ENCODE measurements at places on chromosomes 7 and 10.
A peak's percentile ranks its signal among the peaks of the same experiment; 100 is the strongest.

- no peak for DNase-seq
These were observed 8.0 kb downstream of the DPY19L1 start for GRCh38 chr7:35029311-35029710.

DNA sequence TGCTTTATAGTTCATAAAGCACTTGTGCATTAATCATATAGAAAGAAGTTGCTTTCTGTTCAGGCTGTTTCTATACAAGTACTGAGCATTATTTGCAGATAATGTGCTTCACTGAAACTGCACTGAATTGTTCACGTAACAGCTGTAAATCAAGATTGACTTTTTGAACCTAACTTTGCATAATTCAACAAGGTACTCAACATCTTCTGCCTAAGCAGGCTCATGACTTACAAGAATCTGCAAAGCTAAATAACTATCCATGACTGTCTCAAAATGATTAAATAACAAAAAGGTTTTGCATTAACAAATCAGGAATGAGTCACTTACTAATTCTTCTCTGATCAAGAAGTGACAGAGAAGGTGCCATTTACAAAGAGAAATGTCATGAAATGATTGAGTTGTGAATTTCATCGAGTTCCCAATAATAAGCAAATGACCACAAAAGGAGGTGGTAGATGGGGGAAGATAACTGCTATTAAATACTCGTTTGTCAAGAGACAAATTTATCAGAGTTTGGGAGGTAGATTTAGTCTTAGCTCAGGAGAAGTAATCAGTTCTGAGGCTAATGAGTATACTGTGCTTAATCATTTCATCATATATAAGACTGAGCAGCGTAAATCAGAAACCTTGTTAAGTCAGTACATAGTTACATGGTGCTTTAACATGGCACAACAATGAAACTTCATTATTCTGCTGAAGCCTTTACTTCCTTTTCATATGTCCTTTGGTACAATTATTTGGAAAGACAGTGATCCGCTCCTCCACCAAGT, 161.3 kb upstream of the LRRN3 start:
- DNase-seq = no peak

DNA sequence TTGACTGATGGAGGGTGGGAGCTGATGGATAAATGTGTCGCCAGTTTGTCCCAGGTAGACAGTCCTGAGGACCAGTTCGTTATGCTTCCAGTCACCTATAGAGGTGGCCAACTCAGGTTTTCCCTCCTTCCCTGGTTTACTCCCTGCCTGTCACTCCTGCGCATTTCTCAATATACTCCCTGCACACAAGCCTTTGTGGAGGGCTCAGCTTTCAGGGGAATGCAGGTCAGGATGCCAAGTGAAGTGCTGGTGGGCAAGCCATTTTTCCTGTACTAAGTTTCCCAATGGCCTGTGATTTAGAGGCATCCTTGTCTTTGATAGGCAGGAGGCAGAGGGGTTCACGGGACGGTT, 473.5 kb upstream of the ZMIZ1 start:
- DNase-seq = no peak

GRCh38 chr10:988667-989545, 672 bp downstream of the GTPBP4 start:
- DNase-seq = peak; percentile 47

DNA sequence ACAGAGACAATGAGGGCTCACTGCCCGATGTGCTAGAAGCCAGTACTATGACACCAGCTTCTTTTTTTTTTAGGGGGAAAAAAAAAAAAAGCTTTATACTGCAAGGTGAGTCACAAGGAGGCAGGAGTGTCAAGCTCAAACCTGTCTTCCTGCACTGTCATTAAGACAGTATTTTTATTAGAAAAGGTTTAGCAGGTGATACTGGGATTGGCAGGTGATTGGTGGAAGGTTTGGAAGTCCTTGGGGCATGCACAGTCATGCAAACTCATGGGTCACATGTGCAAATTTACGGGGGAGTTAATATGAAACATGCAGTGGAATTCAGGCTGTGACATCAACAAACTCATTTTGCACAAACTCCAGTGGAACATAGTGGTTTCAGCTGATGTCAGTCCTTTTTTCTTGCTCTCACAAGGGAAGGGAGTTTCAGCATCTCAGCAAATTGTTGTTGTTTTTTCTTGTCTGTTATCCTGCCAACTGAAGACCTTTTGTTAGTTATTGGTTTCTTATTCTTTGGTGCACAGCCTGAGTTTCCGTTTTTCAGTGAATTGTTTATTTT, 530.6 kb downstream of the ANKRD7 start:
- no peak for DNase-seq

- no peak for DNase-seq
These were observed 473.7 kb downstream of the SUGCT start for GRCh38 chr7:40608321-40609075.

DNA sequence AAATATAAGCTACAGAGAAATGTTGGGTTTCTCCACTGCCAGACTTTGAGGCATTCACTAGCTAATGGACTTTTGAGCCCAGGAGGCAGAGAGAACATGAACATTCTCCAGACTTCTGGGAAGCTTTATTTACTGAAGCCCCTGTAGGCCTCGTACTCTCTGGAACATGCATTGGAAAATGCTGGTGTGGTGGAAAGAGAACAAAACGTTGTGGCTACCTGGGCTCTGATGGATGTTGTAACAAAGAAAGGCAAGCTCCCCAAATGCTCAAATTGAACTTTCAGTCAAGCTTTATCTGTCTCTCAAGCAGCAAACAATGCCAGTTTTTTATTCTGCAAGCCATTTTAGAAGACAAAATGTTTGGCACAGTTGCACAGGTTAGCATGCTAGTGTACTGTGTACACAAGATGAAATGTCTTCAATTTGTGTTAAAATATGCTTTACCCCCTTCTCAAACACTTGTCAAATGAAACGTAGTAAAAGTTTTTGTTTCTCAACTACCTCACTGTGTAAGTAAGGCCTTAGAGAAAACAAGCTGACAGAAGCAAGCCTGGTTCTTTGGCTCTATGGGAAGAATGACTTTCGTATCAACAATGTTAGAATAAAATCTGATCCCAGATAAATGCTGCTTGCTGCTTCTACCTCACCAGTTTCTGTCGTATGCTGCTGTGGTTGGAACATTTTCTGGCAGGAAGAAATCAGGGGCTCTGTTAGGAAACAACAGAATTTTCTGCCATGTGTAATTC, 71.0 kb upstream of the CC2D2B start:
- no peak for DNase-seq

GRCh38 chr10:100866575-100867098, 46.1 kb upstream of the SLF2 start:
- no peak for DNase-seq

DNA sequence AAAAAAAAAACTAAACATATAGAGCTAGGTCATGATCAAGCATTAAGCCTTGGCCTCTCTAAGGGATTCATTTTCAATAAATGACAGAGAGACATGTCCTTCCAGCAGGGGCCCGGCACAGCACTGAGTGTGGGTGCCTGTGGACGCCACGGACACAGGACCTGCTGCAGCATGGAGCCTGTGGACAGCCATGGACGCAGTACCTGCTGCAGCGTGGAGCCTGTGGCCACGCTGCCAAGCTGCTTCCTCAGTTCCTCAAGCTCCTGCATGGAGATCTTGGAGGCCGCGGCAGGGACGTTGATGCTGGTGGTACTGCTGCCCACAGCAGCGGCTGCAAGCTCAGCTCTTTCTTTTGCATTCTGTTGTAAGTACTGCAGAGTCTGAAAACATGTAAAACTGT, 9.4 kb downstream of the TUBGCP2 start:
- DNase-seq = no peak

DNA sequence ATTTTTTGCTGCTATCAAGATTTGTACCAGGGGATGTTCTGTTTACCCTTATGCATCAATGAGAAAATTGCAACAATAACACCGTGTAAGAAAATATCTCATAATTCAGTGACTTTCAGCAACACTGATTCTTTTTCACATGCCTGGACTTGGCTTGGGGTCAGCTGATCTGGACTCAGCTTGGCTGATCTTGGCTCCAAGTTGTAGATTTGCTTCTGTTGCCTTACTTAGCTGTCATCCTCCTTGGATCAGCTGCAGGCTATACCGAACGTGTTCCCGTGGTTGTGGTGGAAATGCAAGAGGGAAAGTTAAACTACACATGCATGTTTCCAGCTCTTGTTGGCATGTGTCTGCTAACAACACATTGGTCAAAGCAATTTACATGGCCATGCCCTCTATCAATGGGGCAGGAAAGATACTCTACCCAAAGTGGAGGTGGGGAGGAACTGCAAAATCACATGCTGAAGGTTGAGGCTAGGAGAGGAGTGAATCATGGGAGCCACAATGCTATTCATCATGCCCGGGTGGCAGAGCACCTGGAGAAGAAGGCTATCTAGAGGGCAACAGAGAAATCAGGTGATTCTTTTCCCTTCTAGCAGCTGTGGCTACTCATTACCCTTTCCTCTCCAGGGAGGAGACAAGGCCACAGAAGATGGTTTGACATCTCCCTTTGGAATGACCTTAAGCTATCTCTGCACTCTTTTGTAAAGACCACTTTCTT, 1276.3 kb upstream of the AUTS2 start:
- no peak for DNase-seq

DNA sequence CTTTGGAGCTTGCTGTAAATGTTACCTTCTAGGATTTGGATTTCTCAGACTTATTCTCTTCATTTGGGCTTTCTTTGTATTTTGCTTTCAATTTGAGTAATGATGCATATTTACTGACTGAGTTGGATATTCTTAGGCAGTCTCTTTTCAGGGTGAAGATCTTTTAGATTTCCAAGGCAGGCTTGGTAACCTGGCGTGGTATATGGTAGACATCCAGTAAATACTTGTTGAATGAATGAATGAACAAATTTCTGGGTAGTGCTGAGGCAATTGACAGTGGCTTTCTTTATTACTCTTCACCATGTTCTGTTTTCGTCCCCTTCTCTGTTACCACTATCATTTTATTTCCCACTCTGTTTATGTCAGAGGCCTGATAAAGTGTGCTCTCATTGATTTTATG, 27.1 kb downstream of the BBS9 start:
- no peak for DNase-seq

DNA sequence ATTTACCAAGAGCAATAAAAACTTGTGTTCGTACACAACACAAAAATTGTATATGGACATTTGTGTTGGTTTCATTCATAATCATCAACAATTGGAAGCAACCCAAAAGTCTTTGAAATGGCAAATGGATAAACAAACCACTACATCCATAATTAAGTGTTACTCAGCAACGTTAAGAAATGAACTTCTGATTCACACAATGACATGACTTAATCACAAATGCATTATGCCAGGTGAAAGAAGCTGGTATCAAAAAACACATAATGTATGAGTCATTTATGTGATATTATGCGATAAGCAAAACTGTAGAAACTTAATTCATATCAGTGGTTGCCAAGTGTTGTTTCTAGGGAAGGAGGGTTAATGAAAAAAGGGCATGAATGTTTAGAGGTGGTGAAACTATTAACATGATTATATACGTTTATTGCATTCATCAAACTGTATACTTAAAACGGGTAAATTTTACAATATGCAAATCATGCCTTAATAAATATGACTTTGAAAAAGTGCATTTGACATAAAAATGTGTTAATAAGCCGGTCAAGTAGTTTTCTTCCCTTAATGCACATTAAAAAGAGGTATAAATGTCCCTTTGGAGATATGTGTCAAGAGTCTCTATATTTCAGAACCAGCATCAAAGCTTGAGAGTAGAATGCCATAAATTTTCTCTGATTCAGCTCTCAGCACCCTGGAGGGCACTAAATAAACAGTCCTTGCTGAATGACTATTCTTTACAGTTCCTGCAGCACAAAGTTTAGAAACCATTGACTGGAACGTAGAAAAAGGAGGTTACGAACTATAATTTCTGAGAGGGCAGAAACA, 84.8 kb upstream of the GRM3 start:
- no peak for DNase-seq

GRCh38 chr7:73366127-73366526, 38.2 kb downstream of the FKBP6 start:
- DNase-seq = no peak

GRCh38 chr10:91804126-91804510, 5.9 kb downstream of the TNKS2 start:
- DNase-seq = no peak

DNA sequence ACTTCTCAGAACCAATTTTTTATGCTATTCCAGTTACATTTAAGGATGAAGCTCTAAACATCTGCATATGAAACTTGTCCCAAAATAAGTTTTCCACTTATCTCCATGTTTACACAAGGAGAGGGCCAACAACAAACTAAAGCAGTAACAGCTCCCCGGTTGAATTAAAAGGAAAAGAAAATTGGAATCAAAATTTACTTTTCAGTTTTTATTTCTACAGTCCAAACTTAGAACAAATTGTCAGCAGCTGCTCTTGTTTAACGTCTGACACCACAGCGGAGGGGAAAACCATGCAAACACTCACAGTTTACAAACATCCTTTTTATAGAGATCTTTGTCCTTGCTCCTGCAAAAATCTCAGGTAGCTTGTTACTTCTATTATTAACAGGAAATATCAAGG, 101.3 kb downstream of the COL28A1 start:
- DNase-seq = no peak

GRCh38 chr7:100093054-100093453, 4.3 kb downstream of the COPS6 start:
- no peak for DNase-seq

DNA sequence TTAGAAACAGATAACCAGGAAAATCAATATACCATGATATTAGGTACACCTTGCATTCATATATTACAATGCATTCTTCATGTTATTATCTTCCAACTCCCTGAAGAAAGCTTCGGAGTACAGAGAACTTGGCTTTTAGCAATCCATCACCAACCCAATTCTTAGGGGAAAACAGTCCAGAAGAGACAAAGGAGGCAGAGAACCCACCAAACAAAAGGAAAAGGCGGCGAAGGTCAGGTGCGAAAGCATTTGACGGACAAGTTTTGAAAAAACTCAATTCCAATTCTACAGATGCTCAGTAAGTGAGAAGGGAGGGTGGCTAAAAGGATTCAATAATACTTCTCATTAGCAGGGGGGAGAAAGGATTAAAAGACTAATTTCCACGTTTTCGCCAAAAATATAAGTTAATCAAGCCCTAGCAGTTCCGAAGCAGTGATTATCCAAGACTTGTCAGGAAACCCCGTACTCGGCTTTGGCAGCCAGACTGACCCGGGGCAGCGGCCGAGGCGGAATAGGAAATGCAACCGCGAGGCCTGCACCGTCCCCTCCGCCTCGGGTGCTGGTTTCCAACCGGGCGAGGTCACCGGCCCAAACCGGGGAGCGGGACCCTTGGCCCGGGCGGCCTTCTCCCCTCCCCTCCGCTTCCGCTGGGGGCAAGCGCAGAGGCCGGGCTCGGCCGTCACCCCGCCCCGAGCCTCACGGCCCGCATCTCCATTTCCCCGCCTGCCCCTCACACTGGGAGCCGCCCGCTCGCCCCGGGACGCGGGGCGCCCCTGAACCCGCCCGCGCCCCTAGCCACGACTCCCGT, 747 bp downstream of the GDI2 start:
- DNase-seq = no peak

DNA sequence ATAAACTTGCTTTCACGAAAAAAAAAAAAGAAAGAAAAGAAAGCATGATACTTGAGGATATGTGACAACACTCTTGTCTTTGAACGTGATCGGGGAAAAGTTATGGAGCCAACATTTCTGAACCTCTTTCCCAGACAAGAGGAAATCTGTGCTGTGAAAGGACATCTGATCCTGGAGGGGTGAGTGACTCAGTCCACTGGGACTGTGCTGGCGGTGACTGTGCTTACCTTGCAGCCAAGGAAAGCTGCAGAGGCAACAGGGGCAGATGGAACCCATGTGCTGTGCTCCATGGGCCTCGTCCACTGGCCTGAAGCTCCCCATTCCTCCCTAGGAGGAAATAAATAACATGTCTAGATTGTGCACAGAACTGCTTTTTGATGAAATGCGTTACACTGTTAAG, 116.5 kb upstream of the RAB11FIP2 start:
- DNase-seq = no peak

All from HuH-7.5 (cell line).